ENCODE measurements at places on chromosomes 4 and X.

GRCh38 chrX:44842550-44843317, 1.1 kb upstream of the DUSP21 start:
- DNase-seq = no peak

- no peak for DNase-seq
Observed at GRCh38 chr4:24968992-24969391, 56.1 kb upstream of the CCDC149 start.

DNA sequence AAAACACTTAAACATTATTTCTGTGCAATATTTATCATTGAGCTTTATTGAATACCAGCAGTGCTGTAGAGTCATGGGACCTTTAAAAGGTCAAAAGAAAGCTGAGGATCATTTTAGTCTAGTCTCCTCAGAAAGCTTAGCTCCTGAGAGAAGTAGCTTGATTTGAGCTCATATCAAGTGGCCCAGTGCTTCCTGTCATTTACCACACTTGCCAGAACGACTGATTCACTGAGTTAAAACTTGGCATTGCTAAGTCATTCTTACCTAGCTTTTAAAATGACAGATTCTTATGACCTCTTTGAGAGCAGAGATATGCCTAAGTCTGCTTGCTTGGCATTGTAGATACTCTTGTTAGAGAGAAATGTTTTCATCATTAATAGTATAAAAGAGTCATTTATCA, 15.2 kb downstream of the SEPTIN11 start:
- no peak for DNase-seq

- no peak for DNase-seq
Observed at GRCh38 chrX:119292445-119292844, 56.4 kb downstream of the PGRMC1 start.

DNA sequence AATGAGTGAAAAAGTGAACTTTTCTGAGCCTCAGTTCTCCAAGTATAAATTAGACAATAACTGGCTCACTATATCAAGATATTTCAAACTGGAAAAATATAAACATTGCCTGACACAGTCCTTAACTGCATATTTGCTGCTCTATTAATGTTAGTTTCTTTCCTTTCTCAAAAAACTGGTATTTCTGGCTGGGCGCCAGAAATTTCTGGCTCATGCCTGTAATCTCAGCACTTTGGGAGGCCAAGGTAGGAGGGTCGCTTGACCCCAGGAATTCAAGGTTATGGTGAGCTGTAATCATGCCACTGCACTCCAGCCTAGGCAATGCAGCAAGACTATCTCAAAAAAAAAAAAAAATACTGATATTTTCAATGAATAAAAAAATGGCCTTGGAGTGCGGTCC, 227.0 kb downstream of the MAGEB17 start:
- DNase-seq = no peak

DNA sequence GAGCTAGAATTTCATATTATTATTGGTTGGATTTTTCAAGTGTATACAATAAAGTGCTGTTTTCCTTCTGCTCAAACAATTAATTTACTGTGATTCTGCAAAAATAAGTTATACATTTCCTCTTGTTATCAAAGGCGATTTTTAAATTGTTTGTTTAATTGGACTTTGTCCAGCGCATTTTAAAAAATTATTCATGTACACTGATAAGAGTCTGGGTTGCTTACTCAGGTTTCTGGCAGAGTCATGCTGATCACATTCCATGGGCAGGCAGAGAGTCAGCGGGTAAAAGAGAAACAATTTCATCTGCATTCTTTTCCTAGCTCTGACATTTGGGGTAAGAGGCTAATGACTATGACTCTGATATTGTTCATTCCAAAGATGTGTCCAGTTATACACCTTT, 8.9 kb downstream of the FAT4 start:
- DNase-seq = no peak

GRCh38 chr4:87622303-87622702, 14.0 kb downstream of the DSPP start:
- no peak for DNase-seq

GRCh38 chr4:166121897-166122296, 248.9 kb downstream of the TLL1 start:
- DNase-seq = no peak

GRCh38 chr4:28238876-28239275, 1378.2 kb downstream of the STIM2 start:
- no peak for DNase-seq

GRCh38 chr4:44438687-44439086, 9.9 kb downstream of the KCTD8 start:
- no peak for DNase-seq

GRCh38 chr4:134001057-134001456, 200.5 kb downstream of the PABPC4L start:
- DNase-seq = no peak

GRCh38 chrX:6599230-6599860, 64.4 kb upstream of the VCX3A start:
- DNase-seq = no peak

DNA sequence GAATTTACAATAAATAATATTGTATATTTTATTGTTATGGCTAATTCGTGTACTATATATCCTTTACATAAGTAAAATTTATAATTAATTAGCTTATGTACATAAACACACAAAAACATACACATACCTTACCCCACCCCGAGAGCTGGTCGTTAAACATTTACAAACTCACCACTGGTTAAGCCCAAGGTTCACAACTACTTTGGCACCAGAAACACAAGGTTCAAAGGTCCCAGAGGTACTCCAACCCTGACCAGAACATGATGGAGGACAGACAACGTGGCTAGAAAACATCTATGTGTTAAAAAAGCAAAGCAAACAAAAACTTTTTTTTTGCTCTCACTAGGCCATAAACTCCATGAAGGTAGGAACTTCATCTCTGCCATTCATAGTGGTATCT, 37.7 kb downstream of the SLC25A5 start:
- no peak for DNase-seq

DNA sequence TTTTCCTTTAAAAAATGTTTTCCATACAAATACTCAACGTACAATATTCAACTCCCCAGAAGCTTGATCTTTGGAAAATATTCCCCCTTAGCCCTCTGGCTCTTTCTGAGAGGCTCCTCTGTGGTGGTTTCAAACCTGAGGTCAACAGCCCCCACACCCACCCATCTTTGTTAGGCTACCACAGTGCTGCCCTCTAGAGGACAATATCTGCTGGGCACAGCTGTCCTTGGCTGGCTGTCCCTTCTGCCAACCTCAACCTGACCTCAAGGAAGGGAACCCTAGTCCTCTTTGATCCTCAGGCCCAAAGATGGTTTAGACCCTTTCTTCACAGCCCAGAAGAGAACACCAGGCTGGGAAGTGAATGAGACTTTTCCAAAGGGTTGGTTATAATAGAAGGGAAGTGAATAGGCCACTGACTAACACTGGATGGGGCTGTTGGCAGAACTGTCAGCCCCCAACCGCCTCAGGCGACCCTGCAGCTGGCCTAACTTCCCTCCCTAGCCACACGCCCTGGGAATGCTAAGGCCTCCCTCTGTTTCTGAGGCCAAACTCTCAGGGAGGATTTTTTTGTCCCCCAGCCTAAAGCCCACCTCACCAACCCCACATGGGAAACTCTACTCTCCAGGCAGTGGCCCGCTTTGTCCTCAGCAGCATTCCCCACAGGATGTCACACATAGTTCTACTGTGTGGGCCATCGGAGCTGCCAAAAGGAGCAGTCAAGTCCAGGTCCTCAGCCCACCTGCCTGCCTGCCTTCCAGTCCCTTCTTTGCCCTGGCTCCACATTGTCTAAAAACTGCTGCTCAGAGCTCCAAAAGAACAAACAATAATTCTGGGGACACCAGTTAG, 34.3 kb downstream of the NYX start:
- no peak for DNase-seq

- DNase-seq = no peak
Observed at GRCh38 chr4:77834403-77834802, 15.2 kb upstream of the CNOT6L start.

GRCh38 chr4:74067586-74067985, 29.1 kb upstream of the CXCL3 start:
- DNase-seq = no peak

- DNase-seq = no peak
Observed at GRCh38 chr4:6470502-6471306, 1.7 kb downstream of the PPP2R2C start.

DNA sequence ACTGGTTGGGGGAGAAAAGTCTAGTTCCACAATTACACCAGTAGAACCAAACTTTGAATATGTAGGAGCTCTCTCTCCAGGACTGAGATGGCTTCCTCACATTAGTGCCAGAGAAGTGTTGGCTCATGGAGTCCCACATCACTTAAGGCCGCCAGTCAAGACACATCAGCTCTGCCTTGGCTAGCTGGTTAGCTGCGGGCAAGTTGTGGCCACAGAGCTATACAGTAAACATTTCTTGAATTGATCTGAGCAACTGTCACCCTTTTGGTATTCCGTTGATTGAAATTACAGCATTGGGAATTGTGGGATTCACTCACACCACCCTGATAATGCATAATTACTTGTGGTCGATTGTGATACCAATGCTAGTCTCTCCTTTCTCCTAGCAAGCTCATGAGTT, 76.2 kb downstream of the LNX1 start:
- no peak for DNase-seq

GRCh38 chr4:1447676-1448588, 41.7 kb upstream of the NKX1-1 start:
- no peak for DNase-seq

- no peak for DNase-seq
Observed at GRCh38 chr4:94390804-94391410, 48.3 kb upstream of the HPGDS start.

DNA sequence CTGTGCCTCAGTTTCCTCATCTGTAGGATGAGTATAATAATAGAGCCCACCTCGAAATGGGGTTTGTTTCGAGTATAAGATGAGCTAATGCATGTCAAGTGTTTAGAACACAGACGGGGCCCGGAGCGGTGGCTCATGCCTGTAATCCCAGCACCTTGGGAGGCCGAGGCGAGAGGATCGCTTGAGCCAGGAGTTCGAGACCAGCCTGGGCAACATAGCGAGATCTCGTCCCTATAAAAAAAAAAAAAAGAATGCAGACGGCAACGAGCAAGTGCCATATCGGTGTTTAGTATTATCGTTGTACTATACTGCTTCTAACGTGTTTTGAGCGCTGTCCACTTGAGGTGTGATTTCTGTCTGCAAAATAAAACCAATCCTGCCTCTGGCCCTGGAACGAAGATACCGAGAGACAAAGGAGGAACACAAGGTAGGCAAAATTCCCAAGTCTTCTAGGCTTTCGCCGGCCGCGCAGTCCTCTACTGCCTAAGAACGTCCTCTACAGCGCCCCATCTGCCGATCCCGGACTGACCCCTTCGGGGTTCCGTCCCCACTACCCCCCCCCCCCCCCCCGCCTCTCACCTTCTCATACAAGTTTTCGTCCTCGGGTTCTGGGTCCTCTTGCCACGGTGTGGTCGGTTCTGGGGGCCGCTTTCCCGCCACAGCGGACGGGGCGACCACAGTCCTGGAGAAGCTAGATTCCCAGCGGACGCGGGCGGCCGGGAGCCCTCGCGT, 442 bp downstream of the NDUFB11 start:
- no peak for DNase-seq

DNA sequence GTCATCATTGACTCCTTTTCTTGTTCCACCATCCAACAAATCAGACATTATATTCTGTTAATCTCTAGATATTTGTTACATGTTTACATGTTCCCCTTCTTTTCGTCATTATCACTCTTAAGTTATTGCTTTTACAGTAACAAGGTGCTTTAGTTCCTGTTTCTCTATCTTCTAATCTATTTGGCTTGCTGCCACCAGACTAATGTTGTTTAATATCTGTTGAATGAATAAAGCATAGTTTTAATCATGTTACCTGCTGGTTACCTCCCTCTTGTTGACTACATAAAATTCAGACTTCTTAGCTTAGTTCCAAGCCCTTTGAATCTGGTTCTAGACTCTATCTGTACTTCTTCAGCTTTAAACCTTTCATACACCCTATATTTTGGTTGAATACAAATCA, 129.8 kb upstream of the TRIM2 start:
- no peak for DNase-seq

GRCh38 chr4:134546279-134546678, 344.7 kb upstream of the PABPC4L start:
- no peak for DNase-seq

GRCh38 chr4:3403348-3403906, 38.3 kb upstream of the HGFAC start:
- DNase-seq = no peak

DNA sequence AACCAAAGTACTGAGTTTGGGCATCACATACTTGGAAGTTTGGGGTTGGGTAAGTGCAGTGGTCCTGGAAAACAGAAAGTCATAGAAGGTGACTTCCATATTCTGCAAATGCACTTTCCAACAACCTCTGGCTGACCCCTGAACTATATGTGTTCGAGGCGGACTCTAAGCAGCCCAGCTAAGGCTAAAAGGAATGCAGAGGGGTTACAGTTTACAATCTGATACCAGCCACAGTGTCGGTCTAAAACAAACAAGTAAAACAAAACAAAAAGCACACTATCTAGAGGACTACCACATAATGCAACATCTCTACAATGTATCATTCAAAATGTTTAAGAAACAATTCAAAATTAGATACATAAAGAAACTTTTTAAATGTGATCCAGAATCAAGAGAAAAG, 185.6 kb downstream of the ADAMTS3 start:
- no peak for DNase-seq

DNA sequence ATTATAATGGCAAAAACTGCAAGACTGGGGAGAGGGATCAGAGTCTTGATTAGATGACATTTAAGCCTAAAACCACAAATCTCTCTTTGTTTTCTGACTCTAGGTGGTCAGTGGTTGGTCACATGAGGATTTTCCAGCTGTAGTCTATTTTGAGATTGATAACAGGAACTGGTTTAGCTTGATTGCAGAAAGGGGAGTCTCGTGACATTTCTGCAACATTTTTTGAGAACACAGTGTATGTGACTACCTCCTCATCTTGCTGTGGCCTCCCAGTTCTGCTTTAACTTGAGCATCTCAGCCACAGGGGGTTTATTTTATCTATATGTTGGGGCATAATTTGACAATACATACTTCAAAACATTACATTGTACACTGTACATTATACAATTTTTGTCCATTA, 726.4 kb upstream of the MAGEB2 start:
- DNase-seq = no peak

- no peak for DNase-seq
Observed at GRCh38 chrX:16511796-16512776, 137.9 kb upstream of the S100G start.

DNA sequence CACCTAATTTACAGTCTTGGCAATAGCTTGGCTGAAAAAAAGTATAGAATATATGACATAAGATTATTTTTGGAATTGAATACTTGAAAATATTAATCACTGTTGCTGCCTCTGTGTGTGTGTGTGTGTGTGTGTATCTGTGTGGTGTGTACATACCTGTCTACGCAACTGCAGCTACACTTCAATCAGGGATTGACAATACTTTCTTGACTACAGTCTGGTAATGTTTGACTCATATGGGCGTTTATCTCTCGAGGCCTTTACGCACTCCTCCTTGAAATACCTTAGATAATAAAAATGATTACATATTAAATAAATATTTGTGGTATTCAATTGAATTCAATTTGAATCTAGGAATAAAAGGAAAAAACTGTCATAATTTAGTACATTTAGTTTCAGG, 565.2 kb downstream of the PCDH18 start:
- no peak for DNase-seq

DNA sequence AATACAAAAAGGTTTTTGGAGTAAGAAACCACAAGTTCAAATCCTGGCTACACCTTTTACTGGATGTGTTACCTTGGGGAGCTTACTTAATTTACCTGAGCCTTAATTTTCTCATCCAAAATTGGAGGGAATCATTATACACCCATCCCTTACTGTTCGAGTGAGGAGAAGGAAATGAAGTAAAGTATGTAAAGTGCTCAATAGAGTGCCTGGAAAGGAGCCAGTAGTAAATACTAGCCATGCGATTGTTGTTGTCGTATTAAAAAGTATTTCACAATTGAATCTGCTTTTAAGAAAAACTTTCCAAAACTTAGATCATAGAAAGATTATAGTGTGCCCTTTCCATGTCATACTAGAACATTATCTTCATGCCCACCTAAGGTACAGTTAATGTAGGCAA, 124.5 kb downstream of the ATXN3L start:
- no peak for DNase-seq

All from NCI-H774 (cell line).